ENCODE measurements at places on chromosomes 7 and 10.
A peak's percentile ranks its signal among the peaks of the same experiment; 100 is the strongest.

DNA sequence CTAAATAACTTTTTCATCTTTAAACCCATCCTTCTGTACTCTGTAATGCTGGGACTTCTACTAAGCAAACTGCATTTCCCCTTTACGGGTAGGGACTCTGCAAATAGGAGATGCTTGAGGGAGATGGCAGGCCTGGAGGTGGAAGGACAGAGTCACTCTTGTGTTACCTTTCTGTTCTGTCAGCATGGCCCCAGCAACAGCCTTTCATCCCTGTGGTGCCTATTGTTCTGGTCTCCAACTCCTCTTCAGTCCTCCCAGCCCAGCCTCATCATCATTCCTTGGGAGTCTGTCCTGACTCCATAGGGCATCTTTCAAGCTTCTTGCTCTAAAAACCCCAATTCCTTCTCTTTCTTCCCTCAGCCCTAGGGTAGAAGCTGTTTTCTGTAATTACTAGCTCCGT is 230.0 kb downstream of the SNX13 start:
- H3K4me3 ChIP-seq = no peak overlapping the region
- H3K4me1 ChIP-seq = no peaks in the 10 kb centered on the region
- H3K36me3 ChIP-seq = no peaks in the 10 kb centered on the region
- DNase-seq = no peak
- no peaks in the 10 kb centered on the region for H3K27me3 ChIP-seq

- no peaks in the 10 kb centered on the region for H3K36me3 ChIP-seq
- peaks cover 3% of the 10 kb centered on the region for H3K27me3 ChIP-seq
- DNase-seq = no peak
- no peak overlapping the region for H3K4me3 ChIP-seq
These were observed 170.0 kb downstream of the PTPN20 start for GRCh38 chr10:47081264-47081663.

- DNase-seq = no peak
- no peaks in the 10 kb centered on the region for H3K27me3 ChIP-seq
- H3K4me3 ChIP-seq = no peak overlapping the region
- no peak overlapping the region for H3K27ac ChIP-seq
These were observed 249.7 kb downstream of the AHR start for GRCh38 chr7:17548014-17548653.

DNA sequence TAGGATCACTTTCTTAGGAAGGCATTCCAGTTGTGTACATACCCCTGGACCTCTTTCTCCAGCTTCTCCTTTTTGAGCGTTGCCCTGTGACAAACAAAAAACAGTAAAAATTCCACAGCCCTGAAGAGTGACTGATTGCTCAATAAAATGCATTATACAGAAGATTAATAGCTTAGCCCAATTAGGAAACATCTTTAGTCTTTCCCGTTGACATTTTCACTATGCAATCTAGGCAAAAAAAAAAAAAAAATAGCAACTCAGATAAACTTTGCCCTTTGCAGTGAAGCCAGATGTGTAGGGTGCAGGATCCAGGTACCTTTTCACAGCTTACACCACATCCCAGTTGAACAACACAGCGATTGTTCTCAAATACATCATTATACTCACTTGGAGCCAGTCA is 17.9 kb downstream of the COL28A1 start:
- H3K27me3 ChIP-seq = no peaks in the 10 kb centered on the region
- no peak overlapping the region for H3K27ac ChIP-seq
- no peaks in the 10 kb centered on the region for H3K4me1 ChIP-seq
- H3K36me3 ChIP-seq = no peaks in the 10 kb centered on the region
- H3K4me3 ChIP-seq = no peak overlapping the region

GRCh38 chr7:7959979-7960670 is 8.5 kb upstream of the GLCCI1 start:
- H3K36me3 ChIP-seq = no peaks in the 10 kb centered on the region
- peaks cover 37% of the 10 kb centered on the region for H3K4me1 ChIP-seq
- no peak overlapping the region for H3K4me3 ChIP-seq

DNA sequence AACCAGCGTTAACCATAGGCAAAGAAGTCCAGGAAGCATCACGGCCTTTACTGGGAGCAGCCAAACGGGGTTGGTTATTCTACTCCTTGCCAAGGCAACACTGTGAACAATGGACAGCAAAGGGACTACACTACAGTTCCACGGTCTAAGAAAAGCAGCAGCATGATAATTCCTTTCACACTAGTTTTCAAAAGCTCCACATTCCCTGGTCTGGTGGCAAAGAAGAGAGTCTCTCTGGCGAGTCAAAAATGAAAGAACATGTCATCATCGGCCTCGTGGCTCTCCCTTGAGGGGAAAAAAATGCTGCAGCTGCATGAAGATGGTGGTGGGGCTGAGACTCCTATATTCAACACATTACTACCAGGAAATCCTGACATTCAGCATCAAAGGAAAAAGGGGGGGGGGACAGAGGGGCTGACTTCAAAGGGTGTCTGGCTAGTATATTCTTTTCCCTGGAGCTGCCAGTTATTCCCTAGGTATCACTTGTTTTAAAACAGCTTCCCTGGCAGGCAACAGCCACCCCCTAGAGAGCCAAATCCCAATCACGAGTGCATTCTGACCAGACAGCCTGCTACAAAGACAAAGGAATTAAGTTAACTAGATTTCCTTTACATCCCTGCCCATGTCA is 49.1 kb downstream of the SLC37A3 start:
- H3K4me3 ChIP-seq = peak overlapping the region; percentile 57
- H3K27ac ChIP-seq = peak overlapping the region; percentile 98
- no peaks in the 10 kb centered on the region for H3K27me3 ChIP-seq

DNA sequence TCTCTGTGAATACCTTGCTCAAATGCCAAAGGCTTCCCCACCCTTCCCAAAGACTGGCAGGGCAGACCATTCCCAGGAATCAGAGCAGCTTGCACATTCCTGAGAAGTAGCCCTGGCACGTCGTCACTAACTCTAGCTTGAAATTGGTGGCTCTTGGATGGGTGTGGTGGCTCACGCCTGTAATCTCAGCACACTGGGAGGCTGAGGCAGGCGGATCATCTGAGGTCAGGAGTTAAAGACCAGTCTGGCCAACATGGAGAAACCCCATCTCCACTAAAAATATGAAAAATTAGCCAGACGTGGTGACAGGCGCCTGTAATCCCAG is 108.2 kb upstream of the MPP7 start:
- H3K36me3 ChIP-seq = no peaks in the 10 kb centered on the region
- no peaks in the 10 kb centered on the region for H3K4me1 ChIP-seq
- no peak overlapping the region for H3K27ac ChIP-seq
- H3K27me3 ChIP-seq = peaks cover 12% of the 10 kb centered on the region
- no peak for DNase-seq

DNA sequence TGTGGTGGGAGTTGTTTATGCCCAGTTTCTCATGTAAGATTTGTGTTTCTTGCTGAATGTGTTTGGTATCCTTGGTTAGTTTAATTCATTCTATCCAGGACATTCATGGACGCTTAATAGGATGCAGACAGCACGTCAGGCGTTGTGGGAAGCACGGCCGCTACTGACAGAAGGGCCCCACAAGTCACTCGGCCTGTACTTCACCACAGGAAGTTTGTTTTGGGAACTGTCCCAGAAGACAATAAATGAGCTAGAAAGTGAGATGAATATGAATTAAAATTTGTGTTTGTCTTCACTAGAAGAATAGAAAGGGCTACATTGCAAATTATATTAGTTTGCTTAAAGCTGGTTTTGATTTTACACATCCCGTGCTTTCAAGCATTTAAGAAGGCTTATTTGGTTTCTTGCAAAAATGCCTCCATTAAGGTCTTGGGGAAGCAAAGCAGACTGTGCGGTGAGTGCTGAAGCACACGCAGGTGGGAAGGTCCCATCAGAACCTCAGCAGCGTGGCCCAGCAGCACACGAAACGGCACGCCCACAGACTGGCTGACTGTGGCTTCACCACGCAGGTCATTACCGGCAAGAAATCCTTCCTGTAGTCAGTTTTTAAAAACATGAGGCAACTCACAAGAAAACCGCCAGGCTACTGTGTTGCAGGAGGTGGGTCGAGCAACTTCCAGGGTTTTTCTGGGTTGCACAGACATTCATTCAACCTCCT is 74.1 kb downstream of the VIPR2 start:
- no peaks in the 10 kb centered on the region for H3K4me1 ChIP-seq
- H3K27me3 ChIP-seq = no peaks in the 10 kb centered on the region
- no peak overlapping the region for H3K4me3 ChIP-seq
- no peaks in the 10 kb centered on the region for H3K36me3 ChIP-seq
- no peak for DNase-seq
- no peak overlapping the region for H3K27ac ChIP-seq

- no peaks in the 10 kb centered on the region for H3K27me3 ChIP-seq
- H3K27ac ChIP-seq = no peak overlapping the region
- DNase-seq = no peak
- H3K4me3 ChIP-seq = no peak overlapping the region
These were observed 235.7 kb downstream of the EMX2 start for GRCh38 chr10:117778241-117778640.

DNA sequence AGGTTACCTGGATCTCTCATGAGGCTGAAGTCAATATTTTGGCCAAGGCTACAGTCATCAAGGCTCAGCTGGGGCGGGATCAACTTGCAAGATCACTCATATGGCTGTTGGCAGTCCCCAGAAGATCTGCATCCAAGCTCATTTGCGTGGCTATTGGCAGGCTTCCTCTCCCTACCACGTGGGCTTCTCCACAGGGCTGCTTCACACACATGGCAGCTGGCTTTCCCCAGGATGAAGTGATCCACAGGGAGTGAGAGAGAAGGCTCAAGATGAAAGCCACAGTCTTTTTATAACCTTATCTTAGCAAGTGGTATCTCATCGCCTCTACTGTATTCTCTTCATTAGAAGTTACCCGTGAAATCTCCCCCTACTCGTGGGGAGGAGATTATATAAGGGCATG is 167.4 kb downstream of the TMEM26 start:
- H3K27ac ChIP-seq = no peak overlapping the region
- H3K27me3 ChIP-seq = no peaks in the 10 kb centered on the region
- peak; percentile 36 for DNase-seq
- H3K36me3 ChIP-seq = no peaks in the 10 kb centered on the region

DNA sequence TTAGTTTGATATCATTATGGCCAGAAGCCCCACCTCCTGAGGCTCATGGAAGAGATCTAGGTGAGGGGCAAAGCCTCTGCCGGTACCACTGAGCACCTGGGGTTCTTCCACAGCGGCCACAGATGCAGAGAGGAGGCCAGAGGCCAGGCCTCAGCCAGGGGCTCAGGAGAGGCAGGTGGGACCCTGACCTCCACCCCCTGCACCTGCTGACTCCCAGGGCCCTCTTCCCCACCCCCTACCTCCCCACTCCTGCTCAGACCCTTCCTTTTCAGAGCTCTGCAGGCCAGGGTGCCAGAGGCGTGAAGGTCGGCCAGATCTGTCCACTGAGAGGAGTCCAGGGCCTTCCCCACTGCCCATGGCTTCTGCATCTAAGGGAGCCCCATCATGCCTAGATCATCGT is 178.7 kb upstream of the PPP2R2D start:
- no peak overlapping the region for H3K27ac ChIP-seq
- H3K4me1 ChIP-seq = no peaks in the 10 kb centered on the region
- H3K4me3 ChIP-seq = no peak overlapping the region
- no peaks in the 10 kb centered on the region for H3K27me3 ChIP-seq
- H3K36me3 ChIP-seq = no peaks in the 10 kb centered on the region

- H3K4me1 ChIP-seq = peaks cover 21% of the 10 kb centered on the region
- no peak overlapping the region for H3K4me3 ChIP-seq
- H3K27ac ChIP-seq = no peak overlapping the region
- DNase-seq = no peak
- H3K36me3 ChIP-seq = no peaks in the 10 kb centered on the region
These were observed 3.5 kb upstream of the PFKFB3 start for GRCh38 chr10:6199131-6199733.

DNA sequence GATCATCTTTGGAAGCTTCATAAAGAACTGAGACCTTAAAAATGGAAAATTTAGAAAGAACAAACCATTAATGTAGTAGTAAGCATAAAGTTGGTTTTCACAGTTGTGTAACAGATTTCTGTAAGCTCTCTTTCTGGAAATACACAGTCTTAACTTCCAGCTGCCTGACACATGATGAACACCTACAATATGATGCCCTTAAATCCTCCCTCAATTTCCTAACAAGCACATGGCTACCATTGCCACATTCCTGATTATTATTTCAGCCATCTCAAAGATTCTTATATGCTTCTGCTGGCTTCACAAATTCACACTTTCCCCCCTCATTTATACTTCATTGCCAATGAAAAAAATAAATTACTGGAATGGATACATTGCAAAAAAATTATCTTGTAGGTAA is 49.4 kb downstream of the PLXDC2 start:
- no peak for DNase-seq
- H3K4me1 ChIP-seq = no peaks in the 10 kb centered on the region
- H3K27ac ChIP-seq = no peak overlapping the region
- no peaks in the 10 kb centered on the region for H3K36me3 ChIP-seq

GRCh38 chr7:115183431-115184057 is 261.6 kb downstream of the MDFIC start:
- H3K36me3 ChIP-seq = no peaks in the 10 kb centered on the region
- H3K4me3 ChIP-seq = no peak overlapping the region
- H3K27ac ChIP-seq = no peak overlapping the region
- no peaks in the 10 kb centered on the region for H3K27me3 ChIP-seq

- H3K27me3 ChIP-seq = no peaks in the 10 kb centered on the region
- H3K4me3 ChIP-seq = no peak overlapping the region
- DNase-seq = peak; percentile 44
- peaks cover 25% of the 10 kb centered on the region for H3K4me1 ChIP-seq
These were observed 427.6 kb downstream of the PHTF2 start for GRCh38 chr7:78226059-78226719.

- no peaks in the 10 kb centered on the region for H3K27me3 ChIP-seq
- H3K36me3 ChIP-seq = no peaks in the 10 kb centered on the region
- DNase-seq = no peak
These were observed 96.1 kb downstream of the RNF133 start for GRCh38 chr7:122602800-122603199.

DNA sequence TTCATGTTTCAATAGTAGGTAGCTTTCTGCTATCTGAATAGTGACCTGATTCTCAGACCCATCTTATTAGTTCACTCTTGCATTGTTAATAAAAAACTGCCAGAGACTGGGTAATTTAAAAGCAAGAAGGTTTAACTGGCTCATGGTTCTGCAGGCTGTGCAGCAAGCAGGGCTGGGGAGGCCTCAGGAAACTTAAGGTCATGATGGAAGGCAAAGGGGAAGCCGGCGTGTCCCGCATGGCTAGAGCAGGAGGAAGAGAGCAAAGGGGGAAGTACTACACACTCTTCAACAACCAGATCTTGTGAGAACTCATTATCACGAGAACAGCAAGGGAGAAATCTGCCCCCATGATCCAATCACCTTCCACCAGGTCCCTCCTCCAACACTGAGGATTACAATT is 185.2 kb upstream of the PITRM1 start:
- no peak overlapping the region for H3K27ac ChIP-seq
- DNase-seq = no peak
- no peaks in the 10 kb centered on the region for H3K36me3 ChIP-seq
- H3K4me3 ChIP-seq = no peak overlapping the region

DNA sequence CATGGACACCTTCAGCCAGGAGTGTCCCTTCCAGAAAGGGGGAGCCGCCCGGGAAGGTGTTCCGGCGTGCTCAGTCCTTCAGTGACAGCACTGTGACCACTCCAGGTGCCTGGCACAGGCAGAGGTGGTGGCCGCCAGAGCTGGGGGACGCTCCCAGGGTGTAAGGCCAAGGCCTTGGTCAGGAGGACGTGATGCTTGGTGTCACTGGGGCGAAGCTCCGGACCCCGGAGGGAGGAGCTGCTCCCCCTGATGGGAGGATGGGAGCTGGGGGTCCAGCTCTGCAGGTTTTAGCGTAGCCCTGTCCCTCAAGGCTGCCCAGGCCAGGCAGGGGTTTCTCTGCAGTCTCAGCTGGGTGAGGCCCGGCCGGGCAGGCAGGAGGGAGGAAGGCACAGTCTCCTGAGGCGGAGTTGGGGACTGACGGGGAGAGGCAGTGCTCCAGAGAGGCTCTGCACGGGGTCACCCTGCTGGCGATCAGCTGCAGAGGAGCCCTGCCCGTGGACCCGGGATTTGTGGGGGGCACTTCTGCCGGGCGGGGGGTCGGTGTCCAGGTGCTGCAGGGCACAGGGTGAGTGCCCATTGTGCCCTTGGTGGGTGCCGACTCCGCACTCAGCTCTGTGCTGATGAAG is 56.5 kb upstream of the DNAJB6 start:
- H3K27ac ChIP-seq = no peak overlapping the region
- peaks cover 12% of the 10 kb centered on the region for H3K4me1 ChIP-seq
- DNase-seq = no peak
